ENCODE measurements at places on chromosomes 12 and 14.

DNA sequence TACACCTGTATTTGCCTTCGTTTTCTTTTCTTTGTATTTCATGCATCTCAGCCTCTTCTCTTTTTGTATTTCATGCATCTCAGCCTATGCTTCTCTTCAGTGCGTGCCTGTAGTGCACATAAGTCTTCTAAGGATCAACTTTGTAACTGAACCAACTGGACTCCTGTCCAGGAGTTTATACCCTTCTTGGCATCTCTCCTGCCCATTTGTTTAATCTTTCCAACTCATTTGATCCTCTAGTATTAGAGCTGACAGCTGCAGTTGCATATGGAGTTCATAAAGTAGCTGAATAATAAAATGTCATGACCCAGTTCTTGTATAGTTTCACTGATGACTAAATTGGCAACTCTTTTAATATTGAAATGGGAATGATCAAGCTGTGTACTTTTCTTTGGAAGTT lies 89.7 kb downstream of the FGD4 start:
- DNase-seq: no peak

GRCh38 chr14:62691647-62692489 lies 353.4 kb downstream of the KCNH5 start:
- DNase-seq: no peak

GRCh38 chr14:68626386-68626785 lies 166.5 kb downstream of the ZFP36L1 start:
- no peak for DNase-seq

GRCh38 chr12:131603939-131604795 lies 106.7 kb upstream of the SFSWAP start:
- no peak for DNase-seq

GRCh38 chr12:52721838-52722470 lies 18.6 kb upstream of the KRT77 start:
- no peak for DNase-seq

Data from activated T-helper 9 cell treated with anti-CD3 and anti-CD28 coated beads, Interleukin-2, amount 50 U/mL, for 16 hours (primary cell).